Stimulated activated CD8-positive, alpha-beta memory T cell treated with anti-CD3 and anti-CD28 coated beads, Interleukin-7, amount 100 ng/mL, for 1 hour (primary cell): ENCODE measurements at places on chromosomes 7 and 10.

- no peak for DNase-seq
Measured at GRCh38 chr10:97017474-97017903, 168.3 kb downstream of the SLIT1 start.

DNA sequence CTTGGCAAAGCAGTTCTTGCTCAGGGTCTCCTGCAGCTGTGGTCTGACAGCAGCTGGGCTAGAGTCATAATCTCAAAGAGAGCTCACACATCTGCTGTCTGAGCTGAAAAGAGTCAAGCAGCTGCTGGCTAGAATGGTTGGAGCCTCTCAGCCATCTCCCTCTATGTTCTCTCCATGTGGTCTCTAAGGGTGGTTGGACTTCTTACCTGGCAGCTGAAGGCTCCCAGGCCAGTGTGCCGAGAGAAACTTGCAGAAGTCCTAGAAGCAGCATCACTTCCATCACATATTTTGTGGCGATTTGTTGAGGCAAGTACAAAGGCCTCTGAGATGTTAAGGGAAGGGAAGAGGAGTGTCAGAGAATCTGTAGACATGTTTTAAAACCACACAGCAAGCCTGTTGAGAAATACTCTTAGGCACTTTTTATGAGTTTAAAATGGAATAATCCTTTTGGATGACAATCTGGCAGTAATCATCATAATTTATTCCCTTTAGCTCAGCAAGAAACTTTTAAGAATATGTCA is 93.2 kb downstream of the REEP3 start:
- no peak for DNase-seq

- DNase-seq: no peak
Measured at GRCh38 chr10:69651362-69651761, 21.3 kb downstream of the FAM241B start.

DNA sequence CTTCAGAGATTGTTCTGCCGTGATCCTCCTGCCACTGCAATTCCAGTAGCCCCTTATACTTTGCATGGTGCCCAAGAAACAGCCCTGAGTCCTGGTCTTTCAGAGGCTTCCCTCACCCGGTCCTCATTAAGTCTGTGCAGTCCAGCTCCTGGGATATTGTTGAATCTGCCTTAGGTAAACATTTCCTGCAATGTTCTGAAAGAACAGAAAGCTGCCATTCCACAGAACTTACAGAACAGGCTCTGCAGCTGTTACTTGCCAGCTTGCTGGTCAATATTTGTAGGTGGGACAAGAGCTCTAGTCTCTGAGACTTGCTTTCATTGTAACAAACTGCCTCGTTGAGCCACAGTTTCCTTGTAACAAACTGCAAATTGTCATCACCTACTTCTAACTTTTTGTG is 115.0 kb upstream of the KIF5B start:
- no peak for DNase-seq

DNA sequence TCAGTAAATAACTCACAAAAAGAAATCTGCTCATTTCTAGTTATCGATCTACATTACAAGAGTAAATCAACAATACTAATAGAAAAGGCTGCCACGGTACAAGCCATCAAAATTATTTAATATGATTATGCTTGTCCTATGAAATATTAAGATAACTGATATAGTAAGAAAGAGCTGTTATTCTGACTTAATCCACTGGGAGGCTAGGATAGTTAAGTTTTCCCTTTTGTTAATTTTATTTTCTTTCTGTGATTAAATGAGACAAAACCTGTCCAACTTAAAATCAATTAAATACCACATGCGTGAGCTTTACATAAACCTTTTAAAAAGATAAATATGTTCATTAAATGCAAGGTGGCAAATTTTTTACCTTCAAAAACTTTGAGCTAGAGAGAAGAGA is 114.8 kb downstream of the LMBR1 start:
- DNase-seq: no peak

- no peak for DNase-seq
Measured at GRCh38 chr7:7946486-7946885, 22.1 kb upstream of the GLCCI1 start.

DNA sequence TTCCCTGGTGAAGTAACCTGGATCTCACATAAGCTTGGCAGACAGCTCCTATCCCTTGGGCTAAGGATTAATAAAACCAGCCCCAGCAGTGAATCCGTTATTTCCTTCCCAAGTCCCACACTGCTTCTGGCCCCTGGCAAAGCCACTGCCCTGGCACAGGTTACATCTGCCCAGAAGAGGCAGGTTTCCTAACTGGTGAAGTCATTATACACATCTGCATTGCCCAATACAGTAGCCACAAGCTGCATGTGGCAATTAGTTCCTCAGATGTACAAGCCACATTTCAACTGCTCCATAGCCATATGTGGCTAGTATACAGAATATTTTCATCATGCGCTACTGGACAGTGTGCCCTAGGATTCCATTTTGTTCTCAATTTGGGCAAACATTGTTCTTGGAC is 273.0 kb downstream of the GRM8 start:
- DNase-seq: no peak

DNA sequence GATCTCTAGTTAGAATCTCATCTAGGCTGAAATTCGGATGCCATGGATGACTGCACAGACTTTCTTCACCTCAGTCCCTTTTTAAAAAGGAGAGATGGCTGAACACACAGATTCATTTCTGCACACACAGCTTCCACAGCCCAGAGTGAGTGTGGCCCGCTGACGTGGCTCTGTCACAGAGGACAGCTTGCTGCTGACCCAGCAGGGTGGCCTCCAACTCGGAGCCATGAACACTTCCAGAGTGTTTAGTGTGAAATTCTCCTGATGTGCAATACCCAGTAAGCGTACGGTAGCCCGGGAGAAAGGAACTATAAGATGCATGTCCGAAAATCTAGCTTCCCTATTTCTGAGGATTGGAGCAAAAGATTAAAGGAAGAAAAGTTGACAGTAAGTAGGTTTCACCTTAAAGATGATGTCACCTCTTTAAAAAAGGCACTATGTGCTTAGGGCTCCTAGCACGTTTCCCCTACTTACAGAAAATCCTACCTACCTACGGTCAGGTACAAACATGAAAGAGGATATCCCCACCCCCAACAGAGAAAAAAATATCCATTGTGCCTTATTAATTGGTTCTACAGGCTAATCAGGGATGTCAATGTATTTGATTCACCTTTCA is 162.2 kb downstream of the RAPGEF5 start:
- no peak for DNase-seq

DNA sequence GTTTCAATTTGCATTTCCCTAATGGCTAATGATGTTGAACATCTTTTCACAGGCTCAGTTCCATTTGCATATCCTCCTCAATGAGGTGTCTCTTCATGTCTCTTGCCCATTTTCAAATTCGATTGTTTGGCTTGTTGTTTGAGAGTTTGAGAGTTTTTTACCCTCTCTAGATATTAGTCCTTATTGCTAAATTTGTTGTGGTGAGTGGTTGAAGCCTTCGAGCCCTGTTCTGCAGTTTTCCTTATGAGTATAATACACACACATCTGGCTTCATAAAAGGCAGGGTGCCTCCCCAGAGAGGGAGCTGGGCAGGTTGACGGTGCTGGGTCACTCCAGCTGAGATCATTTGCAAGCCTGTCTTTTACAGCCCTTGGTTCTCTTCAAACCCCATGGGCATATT is 65.1 kb downstream of the RGS10 start:
- DNase-seq: no peak

DNA sequence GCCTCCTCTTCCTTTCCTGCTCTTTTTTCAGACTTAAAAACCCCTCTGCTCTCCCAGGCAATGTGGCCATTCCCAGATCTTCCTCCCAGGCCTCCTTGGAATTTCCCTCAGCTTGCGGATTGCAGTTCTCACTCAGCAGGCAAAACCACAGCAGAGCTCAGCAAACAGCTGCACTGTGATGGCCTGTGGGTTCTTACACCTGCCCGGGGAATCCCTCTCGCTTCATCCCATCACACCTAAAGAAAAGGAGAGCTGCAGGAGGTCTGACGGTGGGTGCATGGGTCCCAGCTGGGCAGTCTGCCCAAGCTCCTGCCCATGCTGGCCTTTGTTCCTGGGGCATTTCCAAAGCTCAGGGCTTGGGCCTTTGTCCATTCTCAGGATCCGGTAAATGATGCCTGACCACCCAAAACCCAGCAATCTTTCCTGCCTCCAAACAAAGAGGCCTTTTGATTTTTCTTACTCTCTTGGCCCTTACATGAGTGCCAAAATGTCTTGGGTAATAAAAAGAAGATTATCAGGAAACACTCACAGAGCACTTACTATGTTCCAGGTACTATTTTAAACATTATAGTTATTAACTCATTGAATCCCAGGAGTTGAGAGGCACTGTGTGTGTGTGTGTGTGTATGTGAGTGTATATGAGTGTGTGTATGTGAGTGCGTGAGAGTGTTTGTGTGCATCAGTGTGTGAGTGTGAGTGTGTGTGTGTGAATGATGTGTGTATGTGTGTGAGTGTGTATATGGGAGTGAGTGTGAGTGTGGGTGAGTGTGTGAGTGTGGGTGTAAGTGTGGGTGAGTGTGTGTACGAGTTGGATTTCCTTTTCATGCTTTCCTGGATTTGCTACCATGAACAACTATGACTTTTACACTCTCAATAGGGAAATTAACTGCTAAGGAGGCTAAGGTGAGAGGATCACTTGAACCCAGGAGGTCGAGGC is 64.5 kb upstream of the PODXL start:
- no peak for DNase-seq

- DNase-seq: no peak
Measured at GRCh38 chr10:51145375-51145774, 71.1 kb downstream of the PRKG1 start.

DNA sequence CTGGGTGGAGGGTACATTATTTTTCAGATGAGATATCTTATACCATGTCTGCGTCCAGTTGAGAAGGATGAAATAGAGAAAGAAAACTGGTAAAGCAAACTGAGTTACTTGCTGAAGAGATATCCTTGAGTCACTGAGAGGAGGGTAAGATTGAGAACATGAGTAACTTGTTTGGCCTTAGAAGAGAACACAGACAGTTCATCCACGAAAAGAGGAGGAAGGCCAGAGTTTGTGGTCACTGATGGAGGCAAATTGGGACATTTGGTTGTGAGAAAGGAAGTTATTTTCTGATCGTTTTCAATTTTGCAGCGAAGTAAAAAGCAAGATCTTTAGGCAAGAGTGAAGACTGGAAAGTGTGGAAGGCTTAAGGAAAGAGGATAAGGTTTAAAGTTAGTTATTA is 15.6 kb downstream of the MBL2 start:
- DNase-seq: no peak

DNA sequence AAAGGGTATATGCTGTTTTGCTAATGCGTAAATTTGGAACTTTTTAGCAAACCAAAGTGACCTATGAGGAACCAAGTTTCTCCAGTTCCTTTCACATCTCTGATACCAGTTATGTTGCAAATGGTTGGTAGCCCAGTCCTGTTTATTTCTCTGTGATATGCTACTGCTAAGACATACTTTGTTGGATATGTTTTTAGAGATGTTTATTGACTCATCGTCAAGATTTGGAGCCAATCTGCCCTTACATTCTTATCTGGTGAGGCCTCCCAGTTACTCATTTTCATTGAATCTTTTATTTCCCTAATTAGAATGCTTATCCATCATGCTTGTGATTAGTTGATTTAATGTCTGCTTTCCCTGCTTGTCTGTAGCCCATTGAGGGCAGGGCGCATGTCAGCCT is 58.9 kb downstream of the LRGUK start:
- no peak for DNase-seq

DNA sequence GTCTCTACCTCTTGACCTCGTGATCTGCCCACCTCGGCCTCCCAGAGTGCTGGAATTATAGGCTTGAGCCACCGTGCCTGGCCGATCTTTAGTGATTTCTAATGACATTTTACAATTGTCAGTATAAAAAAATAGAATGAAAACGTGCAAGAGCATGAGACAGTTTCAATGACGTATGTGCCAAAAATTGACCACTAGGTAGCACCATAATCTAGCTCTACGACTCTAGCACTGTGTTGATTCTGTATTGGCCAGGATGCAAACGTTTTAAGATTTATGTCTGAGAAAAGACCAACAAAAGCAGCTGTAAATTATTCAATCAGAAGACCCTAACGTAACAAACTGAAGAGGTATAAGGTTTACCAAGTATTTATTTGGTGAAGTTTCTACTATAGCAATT is 25.4 kb upstream of the EXOC6 start:
- no peak for DNase-seq

DNA sequence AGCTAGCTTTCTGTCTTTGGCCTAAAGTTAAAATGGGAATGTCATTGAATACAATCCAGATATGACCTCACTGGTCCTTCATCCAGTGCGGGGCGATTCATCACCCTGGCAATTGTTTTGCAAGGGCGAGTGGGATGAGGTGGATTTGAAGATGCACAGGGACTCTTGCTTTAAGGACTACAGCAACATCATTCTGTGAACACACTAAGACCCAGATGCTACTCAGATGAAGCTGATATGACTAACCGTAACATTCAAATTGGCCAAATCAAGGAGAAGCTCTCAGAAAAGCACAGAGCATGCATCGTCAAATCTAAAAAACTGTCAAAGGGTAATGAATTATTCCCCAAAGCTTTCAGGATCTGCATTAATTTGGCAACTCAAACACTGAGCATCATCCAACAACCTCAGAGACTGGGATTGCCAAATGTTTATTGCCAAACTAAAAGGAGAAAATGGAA is 12.8 kb downstream of the CPA1 start:
- no peak for DNase-seq

DNA sequence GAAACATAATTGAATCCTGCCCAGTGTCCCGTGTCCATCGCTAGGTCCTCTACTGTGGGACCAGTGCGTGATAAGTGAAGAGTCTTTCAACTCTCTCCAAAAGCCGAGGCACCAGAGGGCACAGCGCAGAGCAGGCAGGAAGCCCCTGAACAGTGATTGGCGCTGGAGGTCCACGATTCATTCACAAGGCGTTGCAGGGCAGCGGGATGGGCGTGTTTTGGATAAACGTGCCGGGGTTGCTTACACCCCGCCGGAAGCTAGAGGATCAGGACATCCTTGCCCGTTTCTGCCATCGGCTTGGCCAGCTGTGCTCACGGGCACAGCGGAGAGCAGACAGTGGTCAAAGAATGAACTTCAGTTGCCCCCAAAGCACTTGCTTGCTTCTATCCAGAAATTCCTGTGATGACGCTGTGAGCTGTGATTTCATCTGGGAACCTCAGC is 86.0 kb upstream of the PFKP start:
- no peak for DNase-seq

- DNase-seq: no peak
Measured at GRCh38 chr10:47090903-47091302, 179.7 kb downstream of the PTPN20 start.

DNA sequence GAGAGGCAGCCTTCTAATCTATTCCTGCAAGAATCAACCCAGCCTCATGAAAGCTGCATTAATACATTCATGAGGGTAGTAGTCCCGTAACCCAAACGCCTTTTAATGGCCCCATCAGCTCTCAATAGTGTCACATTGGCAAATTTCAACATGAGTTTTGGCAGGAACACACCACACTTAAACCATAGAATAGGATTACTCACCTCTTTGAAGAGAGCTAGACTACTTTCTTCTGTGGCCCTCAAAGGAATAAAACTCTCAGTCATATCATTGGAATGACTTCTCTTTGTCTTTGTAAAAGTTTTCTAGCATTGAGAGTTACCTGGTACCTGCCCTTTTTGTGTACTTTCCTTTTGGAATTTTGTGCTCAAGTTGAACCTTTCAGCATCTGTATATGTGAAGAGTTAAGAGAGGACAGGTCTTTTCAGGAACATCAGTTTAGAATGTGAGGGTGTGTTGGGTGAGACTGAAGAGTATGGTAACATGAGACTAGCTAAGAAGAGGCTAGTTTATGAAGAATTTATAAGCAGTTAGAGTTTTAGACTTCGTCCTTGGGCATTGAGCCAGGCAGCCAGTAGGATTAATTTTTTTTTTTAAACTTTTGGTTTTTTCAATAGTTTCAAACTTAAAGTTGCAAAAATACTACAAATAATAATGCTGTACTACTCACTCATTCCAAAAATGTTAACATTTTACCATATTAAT is 92.6 kb downstream of the MLLT10 start:
- no peak for DNase-seq
